ENCODE measurements at places on chromosomes 7 and 10.

DNA sequence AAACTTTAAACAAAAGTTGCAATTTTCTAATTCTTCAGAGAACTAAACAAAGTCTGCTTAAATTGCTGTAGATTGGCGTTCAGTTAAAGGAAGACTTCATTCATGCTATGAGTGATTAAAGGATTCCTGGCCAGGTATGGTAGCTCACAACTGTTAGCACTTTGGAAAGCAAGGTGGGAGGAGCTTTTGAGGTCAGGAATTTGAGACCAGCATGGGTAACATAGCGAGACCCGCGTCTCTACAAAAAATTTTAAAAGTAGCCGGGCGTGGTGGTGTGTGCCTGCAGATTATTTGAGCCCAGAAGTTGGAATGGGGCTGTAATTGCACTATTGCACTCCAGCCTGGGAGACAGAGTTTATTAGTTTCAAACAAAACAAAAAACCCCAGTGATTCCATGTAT, 13.5 kb upstream of the SCRN1 start:
- no peak for DNase-seq

DNA sequence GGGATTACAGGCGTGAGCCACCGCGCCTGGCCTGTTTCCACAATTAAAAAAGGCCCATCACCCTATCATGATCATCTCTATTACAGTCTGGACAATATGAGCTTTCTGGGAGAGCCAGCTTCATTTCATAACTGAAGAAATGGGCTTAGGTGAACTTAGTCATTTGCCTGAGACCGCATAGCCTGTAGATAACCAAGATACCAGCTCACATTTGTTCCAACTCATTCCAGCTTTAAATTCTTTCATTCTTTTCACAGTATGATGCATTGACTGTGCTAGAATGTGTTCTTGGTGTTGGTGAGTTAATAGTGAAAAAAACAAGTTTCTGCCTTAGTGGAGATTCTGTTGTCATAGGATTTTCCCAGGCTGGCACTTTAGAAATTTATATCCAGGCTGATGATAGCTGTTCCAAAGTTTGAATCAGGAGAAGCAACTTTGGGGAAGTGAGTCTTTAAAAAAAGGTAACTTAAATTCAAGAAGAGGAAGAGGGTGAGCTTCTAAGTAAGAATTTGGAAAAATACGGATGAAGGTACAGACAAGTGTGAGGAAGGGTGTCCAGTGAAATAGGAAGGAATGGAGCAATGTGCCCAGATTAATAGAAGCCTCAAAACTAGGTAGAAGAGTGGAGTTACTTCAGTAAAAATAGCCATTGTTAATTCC, 2.1 kb upstream of the H2AZ2 start:
- no peak for DNase-seq

GRCh38 chr10:110893559-110894179, 21.9 kb downstream of the PDCD4 start:
- no peak for DNase-seq

- no peak for DNase-seq
These were observed 125.6 kb downstream of the CALN1 start for GRCh38 chr7:72286519-72286918.

- DNase-seq: no peak
These were observed 763.3 kb downstream of the SORCS1 start for GRCh38 chr10:106401161-106401560.

GRCh38 chr10:5949009-5949759, 28.2 kb downstream of the IL15RA start:
- DNase-seq: no peak

GRCh38 chr7:51324206-51324898, 7.7 kb upstream of the COBL start:
- DNase-seq: no peak

- no peak for DNase-seq
These were observed 119.6 kb downstream of the EMX2 start for GRCh38 chr10:117662126-117662525.

- DNase-seq: no peak
These were observed 9.3 kb upstream of the TSPAN14 start for GRCh38 chr10:80444646-80445319.

GRCh38 chr10:76302481-76302880, 871.1 kb downstream of the LRMDA start:
- no peak for DNase-seq

DNA sequence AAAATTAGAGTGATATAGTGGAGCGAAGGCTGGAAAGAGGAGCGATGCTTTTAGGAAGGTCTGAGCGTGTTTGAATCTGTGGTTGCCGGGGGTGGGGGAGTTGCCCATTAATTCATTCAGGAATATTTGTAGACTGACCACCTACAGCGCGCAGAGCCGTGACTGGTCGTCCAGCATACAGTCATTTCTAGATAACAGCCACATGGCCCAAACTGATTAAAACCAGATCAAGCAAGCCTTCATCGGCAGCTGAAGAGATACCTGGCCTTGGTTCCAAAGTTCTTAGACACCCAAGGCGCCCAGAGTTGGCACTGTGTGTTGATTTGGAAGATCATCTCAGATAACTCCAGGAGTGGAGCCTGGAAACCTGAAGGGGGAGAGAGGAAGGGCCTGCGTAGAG, 1.7 kb downstream of the PROSER2 start:
- no peak for DNase-seq

DNA sequence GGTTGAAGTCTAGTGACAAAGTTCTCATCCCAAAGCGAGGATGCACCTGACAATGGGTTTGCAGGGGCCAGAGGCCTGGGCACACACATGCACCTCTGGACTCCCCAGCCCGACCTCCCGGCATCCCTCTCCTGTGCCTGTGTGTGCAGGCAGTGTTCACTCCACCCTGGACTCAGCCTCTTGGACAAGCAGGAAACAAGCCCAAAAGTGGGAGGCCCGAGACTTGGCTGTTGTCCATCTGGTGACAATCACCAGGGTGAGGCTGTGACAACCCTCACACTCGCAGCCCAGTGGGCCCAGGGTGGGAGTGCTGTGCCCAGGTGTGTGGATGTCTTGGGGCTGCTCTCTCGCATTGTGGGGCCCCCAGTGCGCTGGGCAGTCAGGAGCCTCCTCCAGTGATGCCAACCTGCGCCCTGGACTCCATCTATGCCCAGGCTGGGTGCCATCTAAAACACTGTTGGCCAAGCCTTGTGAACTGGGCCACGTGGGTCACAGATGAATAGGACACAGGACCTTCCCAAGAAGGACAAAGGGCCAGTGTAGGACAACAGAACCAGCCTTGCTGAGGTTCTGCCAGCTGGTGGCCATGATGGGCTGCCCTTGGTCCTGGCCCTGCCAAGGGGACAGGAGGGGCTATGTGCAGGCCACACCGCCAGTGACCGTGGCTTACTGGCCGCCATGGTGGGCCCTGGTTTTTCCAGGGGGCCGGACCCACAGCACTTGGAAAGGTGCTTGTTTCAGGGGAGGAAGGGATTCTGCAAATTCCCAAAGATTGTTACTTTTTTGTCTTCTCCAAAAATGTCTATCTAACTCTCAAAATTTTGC, 144.3 kb downstream of the TCERG1L start:
- DNase-seq: no peak

- DNase-seq: no peak
These were observed 36.1 kb downstream of the AKAP9 start for GRCh38 chr7:91976743-91977142.

GRCh38 chr7:47941136-47941844, 7.0 kb downstream of the PKD1L1 start:
- no peak for DNase-seq

DNA sequence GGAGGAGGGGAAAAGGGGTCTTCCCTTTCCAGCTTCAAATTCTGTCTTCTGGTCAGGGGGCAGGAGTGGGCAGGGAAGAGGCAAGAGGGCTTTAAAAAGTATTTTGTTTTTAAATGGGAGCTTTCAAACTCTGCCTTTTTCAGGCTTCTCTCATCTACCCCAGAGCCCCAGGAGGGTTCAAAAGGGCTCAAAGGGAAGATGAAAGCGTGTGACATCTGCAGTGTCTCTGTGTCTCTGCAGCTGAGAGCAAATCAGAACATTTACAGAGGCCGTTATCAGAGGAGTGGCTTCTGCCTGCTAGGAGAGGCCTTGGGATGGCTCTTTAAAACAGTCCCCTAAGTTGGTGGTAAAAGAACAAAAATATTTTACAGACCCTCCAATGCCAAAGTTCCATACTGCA, 30.3 kb downstream of the TRIM8 start:
- no peak for DNase-seq

GRCh38 chr10:64067859-64068258, 546.7 kb downstream of the REEP3 start:
- DNase-seq: no peak

GRCh38 chr10:68471063-68471585, 649 bp downstream of the DNA2 start:
- DNase-seq: no peak

DNA sequence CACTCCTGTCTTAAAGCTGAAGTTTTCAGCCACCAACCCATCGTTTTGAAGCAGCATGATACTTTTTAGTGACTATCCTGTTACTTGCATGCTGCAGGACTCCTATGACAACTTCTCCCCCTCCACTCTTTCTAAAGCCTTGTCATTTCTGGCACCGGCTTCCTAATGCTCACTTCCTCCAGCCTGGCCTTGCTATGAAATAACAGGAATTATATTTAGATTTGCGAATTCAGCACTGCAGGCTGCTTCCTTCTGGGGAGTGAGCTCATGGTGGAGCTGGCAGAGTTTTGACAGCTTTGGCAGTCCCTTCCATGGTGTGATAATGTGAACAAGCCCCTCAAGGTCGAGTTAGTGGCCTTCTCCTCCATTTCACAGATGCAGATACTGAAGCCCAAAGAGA, 13.4 kb downstream of the BLNK start:
- DNase-seq: no peak

GRCh38 chr7:87330316-87330715, 15.1 kb upstream of the CROT start:
- DNase-seq: no peak

DNA sequence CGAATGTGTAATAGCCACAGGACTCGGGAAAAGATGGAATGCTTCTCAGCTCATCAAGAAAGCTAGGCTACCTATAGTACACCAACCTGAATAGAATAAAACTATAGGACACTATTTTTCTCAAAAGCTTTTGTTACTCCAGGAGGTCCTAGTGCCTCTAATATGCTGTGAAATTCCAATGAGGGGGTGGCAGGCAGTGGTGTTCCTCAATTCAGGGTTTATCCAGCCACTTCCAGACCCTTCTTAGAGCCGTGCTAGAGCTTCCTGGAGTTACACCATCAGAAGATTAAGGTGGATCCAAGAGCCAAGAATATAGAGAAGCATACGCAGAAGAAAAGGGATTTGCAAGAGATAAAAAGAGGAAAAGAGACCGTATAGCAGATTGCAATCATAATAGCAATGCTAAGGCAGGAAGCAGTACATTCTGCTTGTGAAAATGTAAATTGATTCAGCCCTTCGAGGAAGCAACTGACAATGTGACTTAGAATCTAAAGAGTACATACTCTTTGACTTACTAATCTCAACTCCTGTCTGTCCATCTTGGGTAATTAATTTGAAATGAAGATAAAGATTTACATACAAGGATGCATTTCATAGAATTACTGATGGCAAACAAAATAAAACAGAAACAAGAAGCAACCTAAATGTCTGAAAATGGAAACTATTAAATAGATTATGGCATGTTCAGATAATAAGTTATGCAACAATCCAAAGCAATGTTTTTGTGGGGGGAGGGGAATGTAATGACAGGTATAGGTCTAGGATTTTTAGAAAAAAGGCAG, 2.1 kb downstream of the ST8SIA6 start:
- DNase-seq: no peak
